ENCODE measurements at places on chromosomes 2 and 18.

GRCh38 chr18:34957119-34957863 is 83.9 kb upstream of the MAPRE2 start:
- DNase-seq = no peak

DNA sequence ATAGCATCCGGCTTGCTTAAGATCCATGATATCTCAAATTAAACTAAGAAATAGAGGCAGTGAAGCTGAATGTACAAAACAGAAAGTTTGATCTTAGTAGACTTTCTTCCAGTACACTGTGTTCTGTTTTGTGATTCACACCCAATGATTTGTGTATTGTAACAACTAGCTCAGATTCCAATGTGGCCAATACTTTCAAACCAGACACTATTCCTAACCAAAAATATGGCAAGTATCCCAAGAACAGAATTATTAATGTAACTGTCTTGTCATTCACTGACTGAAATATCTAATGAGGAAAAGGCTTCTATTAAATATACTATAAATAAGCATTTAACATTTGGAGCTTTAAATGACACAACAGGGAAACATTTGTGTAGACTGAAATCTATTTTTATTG is 299.1 kb downstream of the NRXN1 start:
- no peak for DNase-seq

DNA sequence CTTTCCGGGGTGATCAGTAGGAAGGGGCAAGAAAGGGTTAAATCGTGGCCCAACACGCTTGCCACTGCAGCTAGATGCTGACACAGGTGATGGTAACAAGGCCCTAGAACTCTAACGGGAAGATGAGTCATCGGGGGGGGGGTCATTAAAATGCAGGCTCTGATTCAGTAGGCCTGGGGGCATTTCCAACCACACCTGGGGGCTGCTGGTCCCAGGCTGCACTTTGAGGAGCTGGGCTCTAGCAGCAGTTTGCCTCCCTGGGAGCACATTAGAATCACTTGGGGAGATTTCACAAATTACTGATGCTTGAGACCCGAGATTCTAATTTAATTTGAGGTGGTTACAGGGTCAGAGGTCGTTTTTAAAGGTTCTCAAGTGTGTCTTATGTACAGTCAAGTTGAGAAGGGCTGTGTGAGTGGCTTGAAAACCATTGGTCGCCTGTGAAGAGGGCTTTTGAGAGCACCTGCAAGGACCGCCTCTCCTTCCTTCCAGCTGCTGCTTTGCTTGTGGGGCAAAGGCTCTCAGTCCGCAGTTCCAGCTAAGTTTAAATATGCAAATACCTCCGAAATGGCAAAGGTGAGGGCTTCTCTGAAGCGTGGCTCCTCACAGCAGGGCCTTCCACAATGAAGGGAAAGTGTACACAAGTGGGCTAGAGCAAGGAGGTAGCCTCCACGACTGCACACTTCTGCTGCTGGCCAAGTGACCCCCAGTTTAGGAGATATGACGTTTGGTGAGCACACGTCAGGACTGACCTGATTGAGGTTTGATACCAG is 128.0 kb upstream of the MSH6 start:
- peak; percentile 36 for DNase-seq

DNA sequence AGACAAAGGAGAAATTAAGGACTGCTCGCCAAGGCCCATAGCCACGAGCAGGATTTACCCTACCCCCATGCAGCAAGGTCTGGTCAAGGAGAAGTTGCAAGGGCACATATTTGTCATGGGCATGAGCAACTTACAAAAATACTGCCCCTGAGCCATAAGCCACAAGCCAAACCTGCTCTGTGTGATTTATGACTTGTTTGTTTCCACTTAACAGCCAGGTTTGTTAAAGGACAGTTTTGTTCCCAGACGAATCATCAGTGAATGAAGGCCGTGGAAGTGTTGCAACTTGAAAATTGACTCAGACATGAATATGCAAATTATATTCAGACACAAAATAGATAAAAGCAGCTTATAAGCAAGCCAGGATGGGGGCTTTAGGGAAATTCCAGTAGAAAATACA is 31.3 kb upstream of the EVA1A start:
- DNase-seq = no peak

DNA sequence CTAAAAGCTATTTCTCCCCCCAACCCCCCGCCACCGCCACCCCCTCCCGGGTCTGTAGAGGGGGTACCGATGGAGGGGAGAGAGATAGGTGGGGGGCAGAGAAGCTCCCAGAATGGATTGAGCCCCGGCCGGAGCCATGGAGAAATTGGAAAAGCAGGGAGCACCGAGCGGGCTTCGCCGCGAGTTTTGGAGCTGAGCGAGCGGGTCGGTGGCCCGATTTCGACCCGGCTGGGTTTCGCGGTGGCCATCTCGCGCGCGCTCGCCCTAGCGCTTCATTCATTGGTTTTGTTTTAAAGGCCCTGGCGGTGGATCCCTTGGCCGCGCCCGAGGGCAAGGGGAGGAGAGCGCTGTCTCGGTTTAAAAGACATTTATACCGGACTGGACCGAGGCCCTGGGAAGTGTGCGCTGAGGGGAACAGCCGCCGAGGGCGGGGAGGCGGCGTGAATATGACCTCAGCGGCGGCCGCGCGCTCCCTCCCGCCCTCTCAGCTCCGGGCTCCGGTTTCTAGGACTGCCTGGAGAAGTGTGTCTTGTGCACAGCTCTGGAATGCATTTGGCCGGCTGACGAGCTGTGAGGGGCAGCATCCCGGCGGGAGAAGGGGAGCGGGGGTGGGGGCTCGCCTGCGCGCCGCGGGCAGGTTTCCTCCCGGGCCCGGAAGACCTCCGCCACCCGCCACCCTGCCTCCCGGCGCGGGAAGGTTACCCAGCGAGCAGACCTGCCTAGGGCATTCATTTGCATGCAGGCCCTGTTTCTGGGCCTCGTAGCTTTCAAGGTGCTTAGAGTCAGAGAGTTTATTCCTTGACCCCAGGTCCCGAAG is 1.7 kb upstream of the SMAD7 start:
- DNase-seq = peak; percentile 85
